ENCODE measurements at places on chromosomes 3 and 15.

DNA sequence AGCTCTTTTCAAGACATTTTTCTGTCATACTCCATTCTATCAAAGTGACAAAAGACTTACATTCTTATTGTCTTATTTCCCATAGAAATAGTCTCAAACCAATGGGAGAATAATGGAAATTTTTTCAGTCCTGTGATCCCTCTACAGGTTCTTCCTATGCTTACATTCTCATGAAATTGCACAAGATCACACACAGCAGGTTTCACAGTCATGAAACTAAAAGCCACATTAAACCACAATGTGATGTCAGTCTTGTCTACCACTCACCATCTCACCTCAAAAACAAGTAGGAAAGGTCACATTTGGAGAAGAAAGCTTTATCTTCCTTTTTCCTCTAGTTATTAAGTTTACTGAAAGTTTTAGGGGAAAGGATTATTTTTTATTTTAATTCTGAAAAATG lies 161.0 kb upstream of the RORA start:
- no peak for DNase-seq

- no peak for DNase-seq
These were observed 736 bp downstream of the IREB2 start for GRCh38 chr15:78438619-78439285.

- DNase-seq = no peak
These were observed 74.7 kb downstream of the SPATA16 start for GRCh38 chr3:173066044-173067004.

DNA sequence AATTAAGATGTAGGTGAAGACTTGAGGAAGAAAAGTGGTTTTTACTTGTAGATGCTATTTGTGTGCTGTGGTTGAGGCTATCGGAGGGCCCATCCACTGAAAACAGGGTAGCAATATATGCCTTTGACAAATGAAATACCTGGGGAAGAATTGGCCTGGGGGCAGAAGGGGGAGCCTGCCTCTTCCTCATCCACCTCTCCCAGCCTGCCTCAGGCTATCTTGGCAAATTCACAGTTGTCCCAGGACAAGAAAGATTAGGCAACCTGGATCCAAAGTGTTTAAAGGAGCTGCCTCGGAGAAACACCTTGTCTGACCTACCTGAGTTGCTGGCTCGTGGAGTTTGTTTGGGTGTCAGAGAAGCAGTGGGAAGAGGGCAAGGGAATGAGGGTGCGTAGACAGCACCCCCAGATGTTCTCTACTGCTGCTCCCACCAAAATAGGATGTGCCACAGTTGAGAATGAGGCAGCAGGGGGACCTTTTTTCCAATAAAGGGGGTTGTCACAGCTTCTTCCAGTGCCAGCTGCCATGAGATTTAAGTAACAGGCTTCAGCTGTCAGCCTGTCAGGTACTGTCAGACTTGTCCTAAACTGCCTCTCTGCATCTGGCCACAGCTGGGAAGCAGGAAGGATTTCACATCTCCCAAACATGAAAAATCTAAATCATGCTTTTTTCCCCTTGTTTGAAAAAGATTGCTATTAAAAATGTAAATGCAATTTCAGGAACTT lies 9.2 kb downstream of the PLEKHO2 start:
- no peak for DNase-seq

DNA sequence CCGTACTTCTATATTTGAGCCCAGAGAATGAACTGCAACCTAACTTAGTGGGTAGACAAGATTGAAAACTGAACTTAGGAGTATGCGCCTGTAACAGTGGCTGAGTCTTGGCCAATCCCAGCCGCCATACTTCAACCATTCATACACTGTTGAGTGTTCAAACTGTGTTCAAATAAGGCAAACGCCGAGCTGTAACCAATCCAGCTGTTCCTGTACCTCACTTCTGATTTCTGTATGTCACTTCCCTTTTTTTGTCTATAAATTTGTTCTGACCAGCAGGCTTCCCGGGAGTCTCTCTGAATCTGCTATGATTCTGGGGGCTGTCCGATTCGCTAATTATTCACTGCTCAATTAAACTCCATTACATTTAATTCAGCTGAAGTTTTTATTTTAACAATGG lies 58.6 kb upstream of the TPM1 start:
- DNase-seq = no peak

- no peak for DNase-seq
These were observed 992.2 kb downstream of the DIPK2A start for GRCh38 chr3:144963810-144964209.

DNA sequence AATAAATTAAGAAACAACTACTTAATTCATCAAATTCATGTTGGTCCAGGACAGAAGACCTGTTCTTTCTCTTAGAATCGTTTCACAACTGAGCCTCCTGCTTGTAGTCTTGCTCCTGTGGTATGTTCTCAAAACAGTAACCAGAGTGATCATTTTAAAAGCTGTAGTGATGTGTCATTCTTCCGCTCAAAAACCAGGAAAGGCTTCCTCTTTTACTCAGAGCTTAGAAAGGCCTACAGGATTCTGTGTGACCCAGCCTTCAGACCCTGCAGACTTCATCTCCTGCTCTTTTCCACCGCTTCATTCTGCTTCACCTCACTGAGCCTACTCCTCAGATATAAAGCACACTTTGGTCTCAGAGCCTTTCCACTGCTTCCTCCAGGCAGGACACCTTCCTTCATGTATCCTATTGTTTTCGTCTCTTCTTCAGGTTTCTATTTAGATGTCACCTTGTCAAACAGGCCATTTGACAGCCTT lies 22.7 kb downstream of the ST6GAL1 start:
- no peak for DNase-seq

DNA sequence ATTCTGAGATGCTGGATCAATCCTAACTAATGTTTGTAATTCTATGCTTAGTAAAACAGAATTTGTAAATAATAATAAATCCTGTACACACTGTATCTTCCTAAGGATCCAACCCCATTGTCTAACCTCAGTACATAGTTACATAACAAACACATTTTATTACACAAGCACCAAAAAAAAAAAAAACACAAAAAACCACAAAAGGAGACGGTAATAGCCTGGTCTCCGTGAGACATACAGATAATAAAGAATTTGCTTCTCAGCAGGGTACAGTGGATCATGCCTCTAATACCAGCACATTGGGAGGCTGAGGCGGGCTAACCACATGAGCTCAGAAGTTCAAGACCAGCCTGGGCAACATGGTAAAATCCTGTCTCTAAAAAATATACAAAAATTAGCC lies 558.7 kb downstream of the MAGI1 start:
- no peak for DNase-seq

- DNase-seq = no peak
These were observed 65.4 kb upstream of the CLDN18 start for GRCh38 chr3:137944593-137944992.

- DNase-seq = no peak
These were observed 6.5 kb downstream of the CHD2 start for GRCh38 chr15:92906563-92907081.

DNA sequence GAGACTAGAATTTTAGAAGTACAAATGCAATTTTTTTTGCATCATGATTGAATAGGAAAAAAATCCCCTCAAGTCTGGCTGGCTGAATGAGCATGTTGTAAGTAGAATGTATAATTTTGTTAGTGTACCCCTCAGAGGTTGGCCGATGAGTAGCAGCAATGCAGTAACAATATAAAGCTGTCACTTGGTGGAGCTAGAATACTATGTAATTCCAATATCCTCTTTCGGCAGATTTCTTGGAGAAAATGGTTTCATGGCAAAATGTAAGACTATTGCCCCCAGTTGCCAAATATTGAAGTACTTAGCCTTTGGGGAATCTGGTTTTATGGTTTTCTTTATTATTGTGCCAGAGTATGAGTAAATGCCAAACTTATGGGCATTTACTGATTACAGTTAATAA lies 39.8 kb upstream of the SGO1 start:
- peak; percentile 50 for DNase-seq

DNA sequence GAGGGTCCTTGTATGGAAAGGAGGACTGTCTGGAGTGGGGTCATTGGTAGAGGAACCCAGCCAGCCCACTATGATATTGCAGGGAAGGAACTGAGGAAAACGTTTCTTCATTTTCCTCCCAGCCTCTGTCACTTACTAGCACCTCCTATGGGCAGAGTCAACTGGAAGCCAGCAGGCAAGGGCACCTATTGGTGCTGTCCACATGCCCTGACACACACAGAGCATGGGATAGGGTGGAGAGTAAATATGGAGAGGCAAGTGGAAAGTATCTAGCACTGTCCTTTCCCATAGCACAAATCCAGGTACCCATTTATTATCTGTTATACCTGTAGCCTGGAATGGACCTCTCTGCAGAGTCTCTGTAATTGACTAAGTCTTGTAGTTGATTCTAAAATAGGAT lies 285.6 kb downstream of the WDR72 start:
- no peak for DNase-seq

DNA sequence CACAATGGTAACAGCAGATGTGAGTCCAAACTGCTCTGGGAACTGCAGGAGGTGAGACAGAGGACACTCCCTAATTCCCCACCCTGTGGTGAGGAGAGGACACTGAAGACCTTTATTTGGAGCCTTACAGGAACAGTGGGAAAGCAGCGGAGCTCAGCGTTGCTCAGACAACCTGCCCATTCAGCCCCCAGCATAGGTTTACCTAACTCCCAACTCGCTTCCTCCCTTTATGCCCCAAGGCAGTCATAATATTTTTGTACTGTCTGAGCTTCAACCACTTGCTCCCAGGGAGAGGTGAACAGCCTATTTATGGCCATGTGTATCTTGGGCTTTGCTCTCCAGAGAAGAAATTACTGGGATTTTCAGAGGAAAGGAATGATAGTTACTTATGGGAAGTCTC lies 34.1 kb downstream of the SHC4 start:
- DNase-seq = no peak

DNA sequence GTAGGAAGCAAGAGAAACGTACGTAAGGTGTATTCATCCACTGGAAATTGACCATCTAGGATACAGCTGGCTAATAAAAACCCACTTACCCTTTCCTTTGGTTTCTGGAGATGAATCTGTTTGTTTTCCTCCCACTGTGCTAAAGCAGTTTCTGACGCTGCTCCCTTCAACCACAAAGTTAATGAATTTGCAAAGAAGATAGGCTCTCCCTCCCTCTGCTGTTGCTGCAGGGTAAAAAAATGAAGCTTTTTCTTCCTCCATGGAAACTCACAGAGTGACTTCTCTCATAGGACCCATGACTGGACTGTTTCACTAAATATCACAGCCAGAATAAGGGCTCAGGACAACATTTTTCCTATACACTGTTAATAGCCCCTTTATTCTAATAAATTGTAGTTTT lies 172.1 kb upstream of the LRRN1 start:
- no peak for DNase-seq

DNA sequence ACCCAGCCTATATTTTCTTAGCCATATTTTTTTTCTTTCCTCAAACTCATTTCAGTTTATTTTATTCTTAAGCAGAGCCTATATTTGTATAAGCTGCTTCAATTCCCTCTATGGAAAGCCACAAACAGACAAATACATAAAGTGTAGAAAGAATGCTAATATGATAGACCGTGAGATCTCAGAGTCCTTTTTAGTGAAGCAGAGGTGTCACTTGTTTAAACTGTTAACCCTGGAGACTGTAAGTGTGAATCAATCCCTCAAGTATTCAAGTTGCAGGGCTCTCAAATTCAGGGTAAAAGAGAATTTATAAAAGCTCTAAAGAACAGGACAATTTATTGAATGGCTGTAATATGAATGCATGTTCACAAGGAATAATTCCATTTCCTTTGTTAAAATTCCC lies 72.2 kb upstream of the BHLHE40 start:
- no peak for DNase-seq
